SK-N-SH (cell line): ENCODE measurements at places on chromosomes 3 and 15. TPM values are rescaled to one million over a fixed set of nuclear protein-coding genes. Genes with fewer than 3 reads are reported as not detected.

GRCh38 chr15:96035091-96035490, 295.4 kb upstream of the NR2F2 start:
- H3K4me1 ChIP-seq, result no peaks in the 10 kb centered on the region
- no peak overlapping the region for H3K4me3 ChIP-seq
- H3K27ac ChIP-seq, result no peak overlapping the region
- no peaks in the 10 kb centered on the region for H3K27me3 ChIP-seq
- DNase-seq, result no peak

GRCh38 chr3:182220013-182220412, 508.3 kb downstream of the SOX2 start:
- H3K27ac ChIP-seq, result no peak overlapping the region
- H3K4me3 ChIP-seq, result no peak overlapping the region
- H3K27me3 ChIP-seq, result no peaks in the 10 kb centered on the region

HOMER2 gene
- polyA plus RNA-seq, result 7.3 and 8.2 TPM in 2 replicates

ITPKA gene
- polyA plus RNA-seq, result 1.0 and 2.2 TPM in 2 replicates

DNA sequence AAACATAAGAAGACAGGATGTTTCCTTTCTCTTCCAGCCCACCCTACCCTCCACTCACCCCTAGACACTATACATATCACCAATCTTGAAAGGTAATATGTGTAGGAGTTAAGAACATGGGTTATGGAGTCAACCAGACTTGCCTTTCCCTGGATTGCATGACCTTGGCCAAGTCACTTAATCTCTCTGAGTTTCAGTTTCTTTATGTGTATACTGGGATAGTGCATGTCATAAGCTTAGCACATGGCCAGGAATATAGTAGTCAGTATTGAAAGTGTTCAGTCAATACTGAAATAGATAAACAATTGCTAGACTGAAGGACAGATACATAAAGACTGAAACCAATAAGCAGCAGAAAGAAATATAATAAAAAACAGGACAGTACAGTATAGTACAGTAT, 283.2 kb upstream of the STT3B start:
- no peaks in the 10 kb centered on the region for H3K4me1 ChIP-seq
- no peak overlapping the region for H3K4me3 ChIP-seq
- H3K36me3 ChIP-seq, result no peaks in the 10 kb centered on the region
- H3K27me3 ChIP-seq, result no peaks in the 10 kb centered on the region
- H3K27ac ChIP-seq, result no peak overlapping the region

DNA sequence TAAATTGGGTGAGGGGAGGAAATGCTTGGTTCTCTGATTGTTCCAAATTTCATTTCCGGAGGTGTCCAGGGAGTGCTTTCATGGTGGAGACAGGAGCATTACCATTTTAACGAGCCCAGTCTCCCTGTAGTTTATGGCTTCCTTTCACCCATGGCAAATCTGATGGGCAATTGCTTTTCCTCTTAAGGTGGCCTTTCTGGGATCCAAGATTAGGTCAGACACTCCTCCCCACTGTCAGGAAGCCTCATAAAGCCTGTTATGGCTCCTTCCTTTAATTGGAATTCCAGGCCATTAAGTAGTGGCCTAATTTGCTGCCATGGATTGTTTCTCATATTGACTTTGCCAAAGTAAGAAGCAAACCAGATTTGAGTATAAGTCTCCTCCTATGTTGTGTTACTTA, 157.8 kb downstream of the PDCD6IP start:
- no peaks in the 10 kb centered on the region for H3K36me3 ChIP-seq
- no peak overlapping the region for H3K27ac ChIP-seq
- H3K27me3 ChIP-seq, result no peaks in the 10 kb centered on the region
- no peak for DNase-seq
- no peak overlapping the region for H3K4me3 ChIP-seq

GRCh38 chr3:69819282-69819681, 80.0 kb downstream of the MITF start:
- H3K27me3 ChIP-seq, result no peaks in the 10 kb centered on the region
- no peak overlapping the region for H3K4me3 ChIP-seq
- no peaks in the 10 kb centered on the region for H3K4me1 ChIP-seq

DNA sequence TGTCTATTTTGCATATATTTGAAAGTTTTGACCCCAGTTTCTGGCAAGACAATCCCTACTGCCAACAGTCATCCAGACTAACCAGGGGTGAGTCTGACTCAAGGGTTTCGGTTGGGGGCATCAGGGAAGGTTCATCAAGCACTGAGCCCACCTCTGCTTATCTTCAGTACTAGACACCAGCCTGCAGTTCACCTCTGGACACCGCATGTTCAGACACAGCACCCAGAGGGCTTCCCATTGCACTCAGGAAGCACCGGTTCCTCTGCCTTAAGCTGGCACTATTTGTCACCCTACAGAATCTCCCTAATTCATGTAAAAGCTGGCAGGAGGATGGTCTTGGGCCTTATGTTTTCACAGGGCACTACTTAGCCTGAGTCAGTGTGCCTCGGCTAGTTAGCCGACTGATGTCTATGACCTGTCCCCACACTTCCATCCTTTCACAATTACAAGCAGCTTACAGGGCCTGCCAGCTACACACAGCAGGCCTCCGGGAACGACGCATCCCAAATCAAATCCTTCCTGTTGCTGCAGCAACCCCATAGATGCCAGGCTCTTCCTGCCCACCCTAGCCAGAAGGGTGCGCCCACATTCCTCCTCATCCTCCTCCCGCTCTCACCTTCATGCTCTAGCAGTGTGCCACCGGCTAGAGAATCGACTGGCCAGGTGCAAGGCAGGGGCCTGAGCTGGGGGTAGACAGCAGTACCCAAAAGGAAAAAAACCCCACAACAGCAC, 52.5 kb downstream of the SH3BP5 start:
- no peak overlapping the region for H3K27ac ChIP-seq
- H3K4me3 ChIP-seq, result no peak overlapping the region
- DNase-seq, result no peak
- H3K36me3 ChIP-seq, result no peaks in the 10 kb centered on the region

DNA sequence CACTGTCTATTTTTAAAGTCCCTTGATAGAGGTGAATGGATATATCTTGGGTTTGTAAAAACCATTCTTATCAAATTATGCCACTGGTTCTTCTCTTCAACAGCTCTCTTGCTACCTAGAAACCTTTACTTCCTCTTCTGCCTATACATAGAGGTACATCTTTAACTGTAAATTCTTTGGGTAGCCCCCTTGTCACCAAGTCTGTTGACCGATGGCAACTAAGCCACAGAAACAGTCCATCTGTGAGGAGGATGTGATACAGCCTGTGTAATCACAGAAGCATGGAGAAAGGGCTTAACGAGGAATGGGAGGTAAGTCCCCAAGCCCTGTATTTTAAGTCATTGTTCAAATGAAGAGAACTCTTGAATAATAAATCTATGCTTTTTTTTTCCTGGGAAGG, 246.5 kb upstream of the MDFIC2 start:
- H3K36me3 ChIP-seq, result no peaks in the 10 kb centered on the region
- H3K4me3 ChIP-seq, result no peak overlapping the region
- H3K27ac ChIP-seq, result no peak overlapping the region
- H3K4me1 ChIP-seq, result no peaks in the 10 kb centered on the region
